ENCODE measurements at places on chromosomes 1 and 21. TPM values are rescaled to one million over a fixed set of nuclear protein-coding genes. Genes with fewer than 3 reads are reported as not detected.

Gene TNFAIP8L2
- not detected for total RNA-seq

DNA sequence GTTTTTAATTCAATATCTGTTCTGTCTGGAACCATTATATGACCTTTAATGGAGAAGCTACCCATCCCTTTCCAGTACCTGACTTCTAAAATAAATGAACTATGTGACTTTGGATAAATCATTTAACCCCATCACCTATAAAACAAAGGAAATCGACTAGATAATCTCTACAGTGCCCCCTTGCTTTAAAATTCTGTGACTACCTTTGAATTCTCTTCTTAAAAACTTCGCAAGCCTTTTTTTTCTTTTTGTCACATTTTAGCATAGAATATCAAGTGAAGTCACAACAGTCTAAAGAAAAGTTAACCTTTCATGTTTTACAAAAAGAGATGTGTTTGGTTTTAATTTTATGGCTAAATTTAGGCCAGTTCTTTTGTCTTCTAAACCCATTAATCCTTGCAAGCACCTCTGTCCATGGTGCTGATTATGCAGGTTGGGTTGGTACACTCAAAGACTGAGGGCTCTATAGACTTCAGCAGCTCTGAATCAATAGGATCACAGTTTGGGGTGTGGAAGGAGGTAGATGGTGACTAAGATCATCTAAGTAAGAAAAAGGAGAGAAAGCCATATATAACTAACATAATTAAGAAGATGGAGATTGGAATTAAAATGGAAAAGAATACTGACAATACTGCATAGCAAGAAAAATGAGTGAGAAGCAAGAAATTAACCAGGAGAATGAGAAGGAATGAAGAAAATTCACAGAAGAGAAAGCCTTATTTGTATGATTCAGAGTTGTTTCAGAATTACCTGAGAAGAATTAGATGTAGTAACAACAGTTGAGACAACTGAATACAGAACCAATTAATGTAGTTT is 59.2 kb downstream of the TBX15 start:
- no peak for DNase-seq

DNA sequence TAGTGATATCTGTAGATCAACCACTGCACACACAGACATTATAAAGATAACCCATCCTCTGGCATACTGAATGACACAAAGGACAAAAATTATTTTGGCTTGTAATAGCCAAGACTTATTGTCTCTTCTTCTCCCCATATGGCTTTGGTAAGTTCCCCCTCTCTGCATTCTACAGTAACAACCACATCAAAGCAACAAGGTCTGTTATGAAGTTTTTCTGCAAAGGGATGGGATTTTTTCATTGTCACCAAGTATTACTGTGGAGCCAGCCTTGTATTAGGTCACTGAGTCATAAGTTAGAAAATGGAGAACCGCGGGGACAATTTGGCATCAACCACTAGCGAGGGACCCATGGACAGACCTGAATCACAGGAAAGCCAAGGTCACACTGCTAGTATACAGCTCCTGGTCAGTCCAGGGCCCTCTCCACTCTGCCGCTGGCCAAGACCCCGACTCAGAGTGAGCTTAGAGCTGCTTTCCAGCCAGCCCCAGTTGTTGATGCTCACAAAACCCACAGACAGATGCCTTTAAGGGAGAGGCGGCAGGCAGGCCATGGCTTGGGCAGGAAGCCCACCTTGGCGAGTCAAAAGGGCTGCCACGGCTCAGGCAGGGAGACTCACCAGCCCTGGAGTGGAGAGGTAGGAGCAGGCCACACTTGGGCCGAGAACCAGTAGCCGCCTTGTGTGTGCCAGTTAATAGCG is 6.0 kb downstream of the PABPC4 start:
- no peak for DNase-seq

Gene C4BPB
- total RNA-seq = not detected

Gene CYP4Z1
- not detected for total RNA-seq

GRCh38 chr1:71836904-71837303 is 445.4 kb downstream of the NEGR1 start:
- DNase-seq = no peak

DNA sequence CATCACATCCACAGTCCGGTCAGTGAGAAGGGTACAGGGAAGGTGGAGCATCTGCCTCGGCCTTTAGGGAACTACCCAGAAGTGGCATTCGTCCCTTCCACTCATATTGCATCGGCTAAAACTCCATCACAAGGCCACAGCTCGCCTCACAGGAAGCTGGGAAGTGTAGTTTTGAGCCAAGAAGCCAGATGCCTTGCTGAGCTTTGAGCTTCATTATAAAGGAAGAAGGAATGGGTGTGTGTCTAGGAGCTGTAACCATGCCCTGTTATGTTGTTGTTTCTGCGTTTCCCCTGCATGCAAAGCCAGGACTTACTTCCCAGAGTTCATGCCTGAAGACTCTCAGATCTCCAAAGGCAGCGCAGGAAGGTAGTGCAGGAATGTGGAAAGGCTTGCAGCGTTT is 61.1 kb downstream of the OPTC start:
- DNase-seq = no peak

DNA sequence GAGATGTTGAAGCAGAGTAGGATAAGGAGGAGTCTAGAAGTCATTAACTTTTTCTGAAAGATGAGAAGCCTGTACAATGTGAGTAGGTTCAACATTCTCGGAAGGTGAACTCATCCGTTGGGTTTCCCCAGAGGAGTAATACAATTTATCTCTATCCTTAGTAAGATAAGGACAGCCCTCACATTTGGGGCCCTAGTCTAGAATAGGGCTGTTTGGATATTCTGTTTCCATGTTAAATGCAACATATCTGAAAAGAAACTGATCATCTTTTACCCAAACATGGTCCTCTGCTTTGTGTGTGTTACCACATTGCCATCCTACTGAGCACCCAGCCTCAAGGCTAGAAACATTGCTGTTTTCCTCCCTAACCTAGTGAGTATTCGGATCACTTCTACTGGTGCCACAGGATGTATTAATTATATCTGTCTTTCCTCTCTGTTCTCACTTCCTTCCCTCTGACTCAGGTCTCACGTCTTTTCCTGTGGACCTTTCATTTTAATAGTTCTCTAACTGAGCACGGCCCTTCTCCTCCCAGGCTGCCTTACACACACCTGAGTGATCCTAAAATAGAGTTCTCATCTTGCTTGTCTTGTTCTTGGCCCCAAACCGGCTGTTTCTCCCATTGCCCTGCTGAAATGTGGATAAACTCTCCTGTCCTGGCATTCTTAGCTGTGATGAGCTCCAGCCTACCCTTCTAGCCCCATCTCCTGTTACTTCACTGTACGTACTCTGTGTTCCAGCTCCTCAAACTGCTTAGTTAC is 91.7 kb downstream of the CDC14A start:
- no peak for DNase-seq

- DNase-seq = no peak
Observed at GRCh38 chr1:190906206-190906725, 428.6 kb upstream of the BRINP3 start.

Gene KIF26B
- 47.0 TPM for total RNA-seq

Gene PDC
- total RNA-seq = not detected

GRCh38 chr1:82589588-82589987 is 788.9 kb downstream of the ADGRL2 start:
- no peak for DNase-seq

GRCh38 chr1:15684042-15684461 is at the start of gene PLEKHM2:
TSS of gene PLEKHM2 (plus strand) at chr1:15684320. CDS start at chr1:15684559, 239 bp downstream.
- no peak for DNase-seq

DNA sequence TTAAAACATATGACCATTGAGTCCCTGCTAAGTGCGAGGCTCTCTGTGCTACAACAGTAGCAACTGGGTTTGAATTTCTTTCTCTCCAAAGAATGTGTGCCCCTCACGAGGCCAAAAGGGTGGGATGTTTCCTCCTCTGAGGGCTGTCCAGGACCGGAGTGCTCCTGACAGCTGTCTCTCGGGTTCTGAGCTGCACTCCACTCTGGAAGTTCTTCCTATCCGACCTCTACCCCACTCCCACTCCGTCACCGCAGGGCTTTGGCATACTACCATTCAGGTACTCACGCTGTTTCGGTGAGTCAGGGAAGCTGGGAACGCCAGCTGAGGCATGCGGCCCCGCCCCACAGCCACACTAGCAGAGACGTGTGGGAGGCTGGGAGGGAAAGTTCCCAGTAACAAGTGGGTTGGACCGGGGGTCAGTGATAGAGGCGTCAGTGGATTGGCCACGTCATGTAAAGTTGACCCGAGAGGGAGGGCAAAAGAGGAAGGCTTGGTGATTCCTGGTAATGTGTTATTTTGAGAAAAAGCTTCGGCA is 705 bp upstream of the SLC50A1 start:
- no peak for DNase-seq

- DNase-seq = no peak
Observed at GRCh38 chr1:116252785-116253184, 120.3 kb upstream of the ATP1A1 start.

Gene PTPRC
- not detected for total RNA-seq

GRCh38 chr1:172478485-172478884 is 34.6 kb upstream of the PIGC start:
- DNase-seq = no peak

Gene CFAP45
- 0.73 TPM for total RNA-seq

DNA sequence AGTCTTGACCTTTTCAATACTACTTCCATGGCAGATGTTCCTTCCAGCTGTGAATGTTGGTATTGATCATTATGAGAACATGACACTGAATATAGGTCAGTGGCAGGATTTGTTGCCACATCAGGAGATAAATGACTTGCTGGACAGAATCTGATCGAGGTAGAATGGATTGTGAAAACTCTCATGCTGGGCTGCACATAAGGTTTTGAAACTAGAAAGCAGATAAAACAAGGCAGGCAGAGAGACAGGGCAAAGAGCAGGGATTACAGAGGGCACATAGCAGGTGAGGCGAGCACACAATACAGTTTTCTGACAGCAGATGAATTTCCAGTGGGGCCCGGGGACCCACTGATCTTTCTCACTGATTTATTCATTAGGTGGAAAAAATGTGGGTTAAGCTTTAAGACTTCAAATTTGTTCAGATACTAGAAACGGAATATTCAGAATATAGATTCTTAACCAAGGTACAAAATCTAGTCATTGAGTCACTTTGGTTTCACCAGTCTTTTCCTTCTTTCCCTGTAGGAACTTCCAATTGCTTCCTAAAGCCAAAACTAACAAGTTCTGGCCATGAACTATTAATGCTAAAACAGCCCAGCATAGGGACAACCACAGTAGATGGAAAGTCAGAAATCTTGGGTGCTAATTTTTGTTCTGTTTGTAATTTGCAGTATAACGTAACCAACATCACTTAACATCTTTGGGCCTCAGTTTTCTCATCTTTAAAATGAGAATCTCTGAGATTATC is 296.0 kb upstream of the PTBP2 start:
- DNase-seq = no peak

DNA sequence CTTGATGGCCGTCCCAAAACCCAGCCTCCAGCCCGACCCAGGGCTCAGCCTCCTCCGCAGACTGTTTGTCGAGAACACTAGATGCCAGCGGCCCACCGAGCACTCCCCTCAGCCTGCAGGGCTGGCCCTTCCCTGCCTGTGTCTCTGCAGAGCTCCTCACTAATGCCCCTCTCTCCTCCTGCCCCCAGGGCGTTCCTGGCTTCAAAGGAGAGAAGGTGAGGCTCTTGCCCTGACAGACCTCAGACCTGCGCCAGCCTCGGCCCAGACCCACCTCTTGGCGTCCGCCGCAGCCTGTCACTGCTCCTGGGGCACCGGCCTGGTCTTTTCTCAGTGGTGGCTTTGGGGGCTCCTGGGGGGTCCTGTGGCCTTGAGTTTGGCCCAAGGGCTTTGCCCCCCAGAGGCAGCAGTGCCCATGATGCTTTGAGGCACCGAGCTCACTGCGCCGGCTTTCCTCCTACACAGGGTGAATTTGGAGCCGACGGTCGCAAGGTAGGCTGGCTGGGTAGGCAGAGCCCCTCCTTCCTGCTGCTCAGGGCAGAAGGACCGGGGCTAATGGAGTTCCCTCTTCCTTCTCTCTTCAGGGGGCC is 18.4 kb downstream of the COL6A2 start:
- peak; percentile 80 for DNase-seq

Gene GALE
- 25.7 TPM for total RNA-seq

- no peak for DNase-seq
Observed at GRCh38 chr1:153312570-153313186, at the start of gene PGLYRP3. TSS of gene PGLYRP3 (minus strand) at chr1:153312952. CDS start at chr1:153310665, 2,287 bp downstream.

GRCh38 chr1:111222308-111223125 is 5.0 kb upstream of the CHI3L2 start:
- no peak for DNase-seq

Gene ALG14
- 10.9 TPM for total RNA-seq

Gene COL8A2
- 17.4 TPM for total RNA-seq

DNA sequence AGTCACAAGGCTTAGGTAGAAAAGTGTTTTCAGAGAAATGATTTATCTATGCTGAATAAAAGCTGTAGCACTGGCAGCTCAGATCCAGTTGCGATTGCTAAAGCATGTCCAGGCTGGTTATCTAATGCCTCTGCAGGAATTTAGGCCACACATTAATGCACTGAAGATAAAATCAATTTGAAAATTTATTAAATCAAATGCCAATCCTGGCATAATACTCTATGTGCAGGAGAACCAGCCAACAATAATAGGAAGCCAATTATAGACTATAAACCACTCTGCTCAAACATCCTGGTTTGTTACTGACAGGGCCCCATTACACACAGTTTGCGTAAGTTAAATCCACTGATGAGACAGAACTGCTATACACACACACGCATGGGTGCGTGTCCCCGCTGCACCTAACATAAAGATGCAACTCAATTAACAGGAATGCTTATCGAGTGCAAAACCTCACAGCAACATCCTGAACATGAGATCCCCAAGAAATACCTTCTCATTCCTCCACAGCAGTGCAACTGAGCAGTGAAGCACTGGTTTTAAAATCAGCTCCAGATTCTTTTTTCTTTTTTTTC is 40.6 kb downstream of the PTP4A2 start:
- DNase-seq = no peak

- no peak for DNase-seq
Observed at GRCh38 chr1:172561252-172561651, 28.3 kb downstream of the SUCO start.

- no peak for DNase-seq
Observed at GRCh38 chr1:115648717-115649691, 7.2 kb downstream of the VANGL1 start.

- DNase-seq = no peak
Observed at GRCh38 chr1:188169971-188170370, 1341.2 kb downstream of the PLA2G4A start.

Gene PPFIA4
- total RNA-seq = 6.0 TPM

GRCh38 chr21:27528697-27529096 is 561.8 kb upstream of the ADAMTS5 start:
- DNase-seq = no peak

Gene PFKFB2
- 14.8 TPM for total RNA-seq

DNA sequence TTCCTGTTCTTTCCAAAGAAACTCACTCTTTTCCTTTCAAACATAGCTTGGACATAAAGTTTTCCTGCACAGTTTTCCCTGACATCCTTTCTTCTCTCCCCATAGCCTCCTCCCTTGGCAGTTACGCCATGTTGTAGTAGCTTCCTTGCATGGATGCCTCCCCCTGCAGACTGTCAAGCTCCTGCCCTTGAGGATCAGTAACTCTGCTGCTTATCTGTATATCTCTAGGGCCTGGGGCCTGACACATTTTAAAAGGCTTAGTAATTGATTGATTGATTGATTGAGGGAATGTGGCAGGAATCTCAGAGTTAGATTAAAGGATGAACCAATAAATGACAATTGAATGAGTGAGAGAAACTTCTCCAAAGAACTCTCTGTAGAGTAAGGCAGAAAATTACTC is 143.7 kb downstream of the NEK7 start:
- no peak for DNase-seq

Measured in chondrocyte (in vitro differentiated cells).